Activated B cell treated with CpG ODN at 0.5 μM for 24 hours (primary cell): ENCODE measurements at places on chromosomes 4 and X. TPM values are rescaled to one million over a fixed set of nuclear protein-coding genes. Genes with fewer than 3 reads are reported as not detected.

Gene CC2D2A
- not detected in 2 replicates for total RNA-seq

Gene PABPC1L2B
- not detected in 2 replicates for total RNA-seq

Gene CYTL1
- total RNA-seq: not detected in 2 replicates

Gene PABPC1L2A
- not detected in 2 replicates for total RNA-seq

Gene PNMA3
- total RNA-seq: 1.2 and 1.9 TPM in 2 replicates

Gene ASB5
- total RNA-seq: not detected in 2 replicates

Gene FRMPD3
- total RNA-seq: 0.22 and 0.24 TPM in 2 replicates

Gene AWAT2
- not detected in 2 replicates for total RNA-seq

Gene COL4A5
- not detected in 2 replicates for total RNA-seq

Gene EVC2
- 0.69 and 1.1 TPM in 2 replicates for total RNA-seq

- DNase-seq: no peak
Measured at GRCh38 chrX:149515954-149516602, 11.0 kb upstream of the IDS start.

GRCh38 chr4:7020290-7020689, 22.9 kb upstream of the TADA2B start:
- no peak for DNase-seq

- DNase-seq: no peak
Measured at GRCh38 chr4:35250761-35251160, 993.6 kb downstream of the ARAP2 start.

GRCh38 chrX:124256216-124256615, 76.2 kb upstream of the TEX13D start:
- DNase-seq: no peak

DNA sequence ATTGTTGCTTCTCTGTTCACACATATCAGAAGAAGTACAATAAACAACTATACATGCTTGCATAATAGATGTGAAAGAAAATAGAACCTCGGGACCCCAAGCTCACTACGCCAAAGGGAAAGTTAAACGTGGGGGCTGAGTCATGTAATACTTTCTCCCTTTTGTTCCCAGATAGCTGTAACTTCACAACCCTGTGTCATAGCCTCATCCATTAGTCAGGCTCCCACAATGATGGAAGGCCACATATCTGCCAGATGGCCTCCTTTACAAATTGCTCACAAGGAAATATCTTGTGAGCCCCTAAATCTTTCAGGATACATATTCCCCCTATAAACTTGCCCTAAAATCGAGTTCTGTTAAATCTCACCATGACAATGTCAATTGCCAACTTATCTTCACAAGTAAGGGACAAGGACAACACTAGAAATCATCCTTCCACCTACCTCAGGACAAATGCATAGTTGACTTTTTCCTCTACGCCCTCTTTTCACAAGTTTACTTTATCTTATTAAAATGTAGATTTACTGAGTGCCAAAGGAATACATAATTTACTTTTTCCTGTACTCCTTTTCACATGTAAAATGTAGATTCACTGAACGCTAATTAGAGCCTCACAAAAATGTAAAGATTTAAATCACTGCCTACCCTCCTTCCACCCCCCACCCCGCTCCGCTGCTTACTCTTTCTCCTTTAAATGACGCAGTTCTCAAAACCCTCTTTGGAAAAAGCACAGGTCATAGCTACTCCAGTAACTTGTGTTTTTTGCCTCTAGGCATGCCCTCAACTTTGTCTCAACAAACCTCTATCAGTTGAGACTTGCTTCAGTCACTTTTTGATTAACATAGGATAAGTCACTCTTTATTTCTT, 477.1 kb downstream of the DTHD1 start:
- no peak for DNase-seq

DNA sequence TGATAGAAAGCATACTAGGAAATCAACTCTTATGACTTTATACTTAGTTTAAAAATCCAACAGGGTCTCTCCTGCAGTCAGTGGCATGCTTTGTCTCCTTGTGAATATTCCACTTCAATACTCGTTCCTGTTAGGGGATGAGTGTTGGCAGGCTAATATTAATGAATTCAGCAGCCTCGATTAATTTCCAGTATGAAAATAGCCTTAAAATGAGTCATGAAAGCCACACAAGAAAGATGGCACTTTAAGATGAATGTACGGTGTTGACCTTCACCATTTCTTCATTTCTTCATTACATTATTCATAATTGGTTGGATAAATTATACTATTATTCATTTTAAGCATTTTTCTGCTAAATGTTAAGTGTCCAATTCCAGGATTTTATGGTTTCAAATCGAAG, 29.2 kb downstream of the GABRB1 start:
- DNase-seq: no peak

DNA sequence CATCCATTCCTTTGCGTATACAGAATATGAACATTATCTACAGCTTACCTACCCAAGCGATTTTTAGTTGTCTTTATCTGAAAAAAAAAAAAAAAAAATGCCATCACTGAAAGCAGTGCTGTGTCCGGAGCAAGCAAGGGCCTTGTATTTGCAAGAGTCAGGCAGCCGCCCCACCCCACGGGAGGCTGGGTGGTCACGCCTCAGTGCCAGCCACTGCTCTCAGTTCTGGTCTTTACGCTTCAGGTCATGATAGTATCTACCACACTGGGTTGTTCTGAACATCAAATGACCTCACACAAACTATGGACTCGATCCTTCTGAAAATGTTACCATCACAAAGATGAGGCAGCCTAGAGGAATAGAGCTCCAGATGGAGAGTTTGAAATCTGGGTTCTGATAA, 62.7 kb upstream of the HELT start:
- no peak for DNase-seq

DNA sequence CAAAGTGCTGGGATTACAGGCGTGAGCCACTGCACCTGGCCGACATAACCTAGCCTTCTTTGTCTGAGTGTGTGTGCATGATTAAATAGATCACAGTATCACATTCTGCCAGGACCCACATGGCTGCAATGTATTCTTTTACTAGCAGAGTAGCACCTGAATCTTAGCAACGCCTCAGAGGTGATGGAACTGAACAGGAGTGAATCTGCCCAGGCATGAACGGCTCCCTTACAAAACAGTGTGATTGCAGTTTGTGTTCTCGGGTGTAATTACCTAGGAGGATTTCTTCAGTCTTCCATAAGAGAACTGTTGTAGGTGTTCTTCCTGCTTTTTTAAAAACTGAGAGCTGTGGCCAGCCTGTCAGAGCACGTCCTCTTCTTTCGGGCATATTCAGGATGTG, 122.7 kb upstream of the STS start:
- DNase-seq: no peak

DNA sequence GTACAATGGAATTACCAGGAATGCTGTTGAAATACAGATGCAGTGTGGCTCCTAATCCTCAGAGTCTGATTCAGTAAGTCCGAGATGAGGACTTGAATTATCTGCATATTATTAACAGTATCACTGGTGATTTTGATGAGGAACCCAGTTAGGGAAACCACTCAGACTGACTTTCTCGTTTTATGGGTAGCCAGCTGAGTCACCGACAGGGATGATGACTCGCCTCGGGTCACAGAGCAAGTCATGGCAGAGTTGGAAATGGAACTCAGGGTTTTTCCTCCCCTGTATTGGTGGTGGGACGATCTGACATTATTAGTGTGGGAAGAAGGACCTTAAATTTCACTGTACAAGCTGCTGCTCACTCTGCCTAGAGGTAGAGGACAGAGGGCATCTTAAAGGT, 51.3 kb downstream of the RTL9 start:
- no peak for DNase-seq

DNA sequence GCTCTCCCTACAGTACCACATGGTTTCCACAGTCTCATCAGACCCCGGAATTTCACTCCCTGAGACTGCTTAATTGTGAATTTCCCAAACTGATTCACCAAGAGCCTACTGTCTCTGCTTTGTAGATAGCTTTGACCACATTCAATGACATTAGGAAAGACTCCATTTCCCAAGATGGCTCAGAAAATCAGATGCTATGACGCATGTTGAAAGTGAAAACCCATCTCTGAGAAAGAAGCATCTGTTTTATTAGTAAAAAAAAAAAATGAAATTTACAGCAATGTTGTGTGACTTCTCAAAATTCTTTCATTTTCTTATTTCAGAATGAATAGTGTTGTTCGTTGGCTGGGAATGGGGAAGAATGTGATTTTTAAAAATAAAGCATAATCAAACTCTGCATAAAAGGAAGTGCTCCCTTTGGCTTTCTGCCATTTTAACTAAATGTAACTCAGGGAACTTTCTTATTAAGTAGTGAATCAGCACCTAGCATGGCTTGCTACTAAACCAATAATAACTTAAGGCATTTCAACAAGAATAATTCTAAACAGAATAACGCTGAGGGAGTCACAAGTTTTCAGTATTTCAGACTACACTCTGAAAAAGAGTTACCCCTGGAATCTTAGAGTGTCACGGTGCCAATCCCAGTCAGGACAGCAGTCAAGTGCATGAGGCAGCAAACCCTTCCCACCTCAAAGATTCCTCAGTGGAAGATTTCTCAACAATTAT, 97.4 kb upstream of the MYOZ2 start:
- no peak for DNase-seq

GRCh38 chr4:42955746-42956505, 63.4 kb downstream of the GRXCR1 start:
- no peak for DNase-seq

GRCh38 chr4:154973244-154974035, 192.4 kb downstream of the RBM46 start:
- DNase-seq: no peak

GRCh38 chrX:127596882-127597281, 455.3 kb downstream of the ACTRT1 start:
- DNase-seq: no peak

DNA sequence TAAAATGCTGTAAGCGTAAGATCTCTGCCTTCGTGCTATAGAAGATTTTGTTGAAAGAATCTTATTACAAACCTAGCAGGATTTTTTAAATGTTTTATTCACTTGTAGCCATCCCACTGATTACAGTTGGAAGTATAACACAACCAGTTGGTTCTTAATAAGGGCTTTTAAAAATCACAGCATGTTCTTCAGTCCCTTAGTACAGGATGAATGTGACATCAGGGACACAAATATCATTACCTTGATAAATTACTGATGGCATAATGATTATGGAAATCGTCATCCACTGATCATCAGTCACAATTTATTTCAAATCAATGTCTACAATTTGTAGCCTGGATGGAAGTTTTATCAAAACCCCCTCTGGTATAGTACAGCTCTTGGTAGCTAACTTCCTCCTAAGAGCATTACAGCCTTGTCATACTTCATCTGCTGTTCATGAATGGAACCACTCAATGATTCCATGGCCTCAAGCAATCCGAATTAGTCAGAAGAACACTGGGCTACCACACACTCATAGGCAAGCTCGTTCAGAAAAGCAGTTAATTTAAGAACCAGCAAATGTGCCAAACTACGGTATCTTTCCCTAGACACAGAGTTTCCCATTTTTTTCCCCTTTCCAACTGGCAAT, 389.2 kb upstream of the TENM3 start:
- no peak for DNase-seq

DNA sequence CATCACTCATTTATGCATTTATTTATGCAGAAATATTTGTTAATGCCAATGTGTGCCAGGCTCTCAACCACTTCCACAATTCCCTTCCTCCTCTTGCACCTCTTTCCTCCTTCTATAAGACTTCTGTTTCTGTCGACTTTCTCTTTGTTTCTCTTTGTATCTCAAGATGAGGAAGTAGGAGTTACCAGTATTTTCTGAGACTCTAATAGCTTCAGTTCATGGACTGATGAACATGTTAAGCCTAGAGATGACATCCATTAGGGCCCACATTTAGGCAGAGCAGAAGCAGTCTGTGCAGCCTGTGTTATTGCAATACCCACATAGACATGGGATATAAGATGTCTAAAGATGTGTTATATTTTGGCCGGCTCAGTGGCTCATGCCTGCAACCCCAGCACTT, 241.8 kb upstream of the SMIM31 start:
- DNase-seq: no peak

- no peak for DNase-seq
Measured at GRCh38 chr4:125266901-125267604, 47.7 kb upstream of the FAT4 start.
